Stimulated activated CD8-positive, alpha-beta memory T cell treated with anti-CD3 and anti-CD28 coated beads, Interleukin-2, amount 100 ng/mL, for 48 hours (primary cell): ENCODE measurements at places on chromosomes 5 and 9.

DNA sequence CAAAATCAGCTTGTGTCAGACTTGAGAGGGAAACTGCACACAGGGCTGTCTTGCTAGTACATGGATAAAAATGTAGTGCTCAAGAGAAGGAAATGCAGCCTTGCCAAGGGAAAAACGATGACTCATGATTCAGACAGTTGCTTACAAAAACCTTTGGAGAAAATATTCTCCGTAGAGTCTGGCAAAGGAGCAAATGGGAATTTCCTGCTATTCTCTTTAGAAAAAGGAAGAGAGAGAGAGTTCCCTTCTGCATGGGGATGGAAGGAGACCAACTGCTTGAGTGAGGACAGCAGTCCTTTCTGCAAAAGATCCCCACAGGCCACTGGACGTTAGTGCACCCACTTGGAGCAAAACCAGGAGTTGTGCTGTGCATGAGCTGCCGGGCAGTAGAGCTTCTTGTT, 7.6 kb downstream of the IFNB1 start:
- no peak for DNase-seq

GRCh38 chr9:93899609-93900435, 55.3 kb downstream of the BARX1 start:
- no peak for DNase-seq

- DNase-seq = no peak
Measured at GRCh38 chr9:23842565-23843129, 16.6 kb upstream of the ELAVL2 start.

GRCh38 chr5:71925608-71926091, 181.6 kb upstream of the MAP1B start:
- DNase-seq = no peak

GRCh38 chr5:142769793-142770649, at the start of gene ARHGAP26:
TSS of gene ARHGAP26 (plus strand) at chr5:142770377. CDS start at chr5:142770762, 385 bp downstream.
- peak; percentile 95 for DNase-seq

DNA sequence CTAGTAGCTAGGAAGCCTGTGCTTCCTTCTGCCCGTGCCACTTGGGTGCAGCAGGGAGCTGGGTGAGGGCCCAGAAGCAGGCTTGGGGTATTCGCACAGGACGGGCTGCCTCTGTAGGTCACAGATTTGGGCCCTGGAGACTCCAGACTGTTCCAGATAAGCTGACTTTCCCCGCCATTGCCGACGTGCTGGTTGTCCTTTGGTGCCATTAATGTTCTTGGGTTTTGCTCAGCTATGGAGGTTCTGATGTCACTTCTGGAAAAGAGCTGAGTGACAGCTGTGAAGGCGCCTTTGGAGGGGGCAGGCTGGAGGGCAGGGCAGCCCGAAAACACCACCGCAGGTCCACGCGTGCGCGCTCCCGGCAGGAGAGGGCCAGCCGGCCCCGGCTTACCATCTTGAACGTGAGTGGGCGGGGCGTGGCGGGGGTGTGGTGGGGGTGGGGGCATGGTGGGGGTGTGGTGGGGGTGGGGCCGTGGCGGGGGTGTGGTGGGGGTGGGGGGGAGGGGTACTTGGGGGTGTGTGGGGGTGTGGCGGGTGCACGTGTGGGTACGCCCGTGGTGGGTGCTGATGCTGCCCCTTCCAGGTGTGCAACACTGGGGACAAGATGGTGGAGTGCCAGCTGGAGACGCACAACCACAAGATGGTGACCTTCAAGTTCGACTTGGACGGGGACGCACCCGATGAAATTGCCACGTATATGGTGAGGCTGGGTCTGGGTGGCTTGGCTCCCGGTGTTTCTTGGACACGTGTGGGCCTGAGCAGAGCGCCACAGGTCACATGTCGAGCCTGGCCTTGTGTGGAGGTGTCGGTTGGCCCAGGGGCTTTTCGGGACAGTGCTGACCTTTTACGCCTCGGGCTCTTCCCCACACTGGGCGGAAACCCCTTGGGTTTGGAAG, 79.6 kb downstream of the WNK2 start:
- DNase-seq = no peak

GRCh38 chr9:136572003-136572827, 26.4 kb upstream of the NOTCH1 start:
- no peak for DNase-seq

GRCh38 chr5:74664551-74664950, 20.5 kb upstream of the HEXB start:
- DNase-seq = no peak

GRCh38 chr9:130498298-130498917, 53.6 kb downstream of the ASS1 start:
- DNase-seq = no peak

DNA sequence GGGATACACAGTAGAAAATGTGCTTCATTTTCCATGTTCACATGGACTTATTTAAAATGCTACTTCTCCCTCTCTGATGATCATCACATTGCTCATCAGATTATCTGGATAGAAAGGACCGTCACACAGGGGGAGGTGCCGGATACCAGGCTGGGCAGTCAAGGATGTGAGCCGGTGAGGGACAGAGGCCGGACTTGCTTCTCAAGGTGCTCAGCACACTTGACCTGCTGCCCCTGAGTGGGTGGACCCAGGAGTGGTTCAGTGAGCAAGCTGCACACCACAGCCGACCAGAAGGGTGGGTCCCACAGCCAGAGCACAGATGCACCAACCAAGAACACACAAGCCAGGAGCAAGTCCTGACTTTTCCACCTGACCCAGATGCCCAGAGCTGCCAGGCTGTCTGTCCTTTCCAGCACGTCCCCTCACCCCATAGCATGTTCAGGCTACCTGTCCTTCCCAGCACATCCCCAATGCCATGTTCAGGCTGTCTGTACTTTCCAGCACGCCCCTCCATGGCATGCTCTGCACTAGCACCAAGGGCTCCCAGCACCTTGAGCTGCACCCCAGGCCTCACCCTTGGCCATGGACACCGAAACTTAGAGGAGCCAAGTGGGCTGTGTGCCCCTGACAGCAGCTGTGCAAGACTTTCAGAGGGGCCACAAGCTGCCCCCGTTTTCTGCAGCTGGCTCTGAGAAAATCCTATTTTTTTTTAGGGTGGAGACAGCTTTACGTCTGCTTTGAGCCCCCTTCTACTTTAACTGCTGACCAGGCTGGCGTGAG, 77.8 kb downstream of the SECISBP2 start:
- no peak for DNase-seq
